ENCODE measurements at places on chromosomes 1 and 21.

- no peak for DNase-seq
Observed at GRCh38 chr1:35845766-35846165, 37.2 kb upstream of the AGO1 start.

GRCh38 chr1:161718559-161719324, 2.6 kb upstream of the FCRLB start:
- no peak for DNase-seq

DNA sequence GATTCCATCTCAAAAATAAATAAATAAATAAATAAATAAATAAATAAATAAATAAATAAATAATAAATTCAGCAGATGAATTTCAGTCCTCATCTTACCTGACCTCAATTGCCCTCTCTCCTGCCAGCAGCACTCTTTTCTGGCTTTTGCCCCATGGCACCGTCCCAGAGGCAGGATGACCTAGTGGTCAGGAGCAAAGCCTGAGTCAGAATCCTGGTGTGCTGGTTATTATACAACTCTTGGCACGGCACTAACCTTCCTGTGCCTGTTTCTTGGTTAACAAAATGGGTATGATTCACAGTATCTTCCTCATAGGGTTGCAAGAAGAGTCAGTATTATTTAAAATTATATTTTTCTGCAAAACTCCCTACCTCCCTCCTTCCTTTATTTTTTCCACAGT, 43.0 kb downstream of the NKAIN1 start:
- DNase-seq = no peak

GRCh38 chr1:182624577-182624976, 20.4 kb upstream of the RGS16 start:
- DNase-seq = no peak

GRCh38 chr21:26055841-26056264, 114.7 kb downstream of the APP start:
- DNase-seq = no peak

- DNase-seq = peak; percentile 68
Observed at GRCh38 chr1:58573705-58574591, 3.1 kb downstream of the TACSTD2 start.

DNA sequence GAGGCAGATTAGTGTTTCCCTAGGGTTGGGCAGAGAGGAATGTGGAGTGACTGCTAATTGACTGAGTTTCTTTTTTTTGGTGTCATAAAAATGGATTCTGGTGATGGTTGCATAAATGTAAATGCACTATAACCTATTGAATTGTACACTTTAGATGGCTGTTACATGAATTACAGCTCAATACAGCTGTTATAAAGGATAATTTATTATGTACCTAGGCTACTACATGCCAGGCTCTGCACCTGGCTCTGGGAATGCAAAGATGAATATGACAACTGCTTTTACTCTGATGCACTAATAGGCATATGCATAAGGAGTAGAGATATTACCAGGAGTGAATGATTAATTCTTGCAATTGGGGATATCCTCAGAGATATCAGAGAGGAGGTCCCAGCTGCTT, 345.3 kb downstream of the PTBP2 start:
- no peak for DNase-seq

DNA sequence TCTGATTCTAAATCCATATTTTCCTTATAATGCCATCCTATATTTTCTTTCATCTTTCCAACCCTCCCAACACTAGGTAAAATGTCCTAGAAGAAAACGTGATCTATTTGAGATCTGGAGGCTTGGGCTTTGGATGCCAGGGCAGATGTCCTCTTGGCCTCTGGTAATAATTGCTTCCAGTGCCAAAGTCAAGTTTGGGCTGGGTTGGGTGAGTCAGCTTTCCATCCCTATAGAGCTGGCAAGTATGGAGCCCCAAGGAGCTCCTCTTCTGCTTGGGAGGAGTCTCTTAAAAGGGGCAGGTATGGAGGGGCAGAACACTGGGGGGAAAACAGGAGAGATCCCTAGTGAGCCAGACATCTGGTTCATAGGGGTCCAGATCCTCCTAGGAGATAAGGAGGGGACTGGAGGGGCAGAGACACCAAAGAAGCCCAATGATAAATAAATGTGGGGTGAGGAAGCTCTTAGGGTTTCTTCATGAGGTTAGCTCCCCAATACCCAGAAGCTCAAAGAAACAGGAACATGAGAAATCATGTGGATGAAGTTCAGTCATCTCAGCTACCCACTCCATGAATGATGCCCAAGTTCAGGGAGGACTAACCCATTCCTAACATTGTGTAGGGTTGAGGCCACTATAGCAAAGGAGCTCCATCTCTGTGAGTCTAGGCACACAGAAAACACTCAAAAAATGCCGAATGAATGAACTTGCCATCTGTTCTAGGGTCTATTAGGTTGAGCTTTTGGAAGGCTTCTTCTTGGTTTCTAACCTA, 3.5 kb downstream of the C1orf116 start:
- DNase-seq = peak; percentile 41

DNA sequence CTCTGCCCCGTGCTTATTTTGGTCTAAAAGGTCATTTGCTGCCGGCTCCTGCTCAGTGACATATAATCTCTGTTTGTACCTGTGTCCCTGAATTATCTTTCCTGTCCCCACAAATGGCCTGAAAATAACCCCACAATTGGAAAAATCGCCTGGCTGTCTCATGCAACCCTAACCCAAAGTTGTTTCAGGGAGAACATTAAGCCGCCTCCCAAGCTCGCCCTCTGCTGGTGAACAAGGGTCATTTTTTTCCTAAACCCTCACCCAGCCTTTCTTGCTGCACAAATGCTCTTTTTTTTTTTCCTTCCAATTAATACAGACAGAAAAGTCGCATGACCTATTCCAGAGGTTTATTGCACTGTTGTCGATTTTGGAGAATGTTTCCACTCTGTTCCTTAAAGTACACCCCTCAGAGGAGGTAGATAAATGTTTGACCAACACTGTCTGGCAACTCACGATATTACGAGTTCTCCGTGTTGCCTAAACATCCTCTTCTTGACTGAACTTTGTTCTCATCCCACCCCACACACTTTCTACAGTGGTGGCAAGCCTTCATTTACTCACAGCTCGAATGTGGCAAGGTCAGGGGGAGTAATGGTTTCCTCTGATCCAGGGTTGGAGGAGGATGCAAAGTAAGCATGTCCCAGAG, 148.7 kb downstream of the ZZZ3 start:
- peak; percentile 46 for DNase-seq

- DNase-seq = no peak
Observed at GRCh38 chr1:220077887-220078286, 11.7 kb downstream of the BPNT1 start.

- DNase-seq = no peak
Observed at GRCh38 chr1:24541711-24542346, 14.1 kb upstream of the NCMAP start.

GRCh38 chr1:161198194-161198896, 509 bp downstream of the ADAMTS4 start:
- no peak for DNase-seq

DNA sequence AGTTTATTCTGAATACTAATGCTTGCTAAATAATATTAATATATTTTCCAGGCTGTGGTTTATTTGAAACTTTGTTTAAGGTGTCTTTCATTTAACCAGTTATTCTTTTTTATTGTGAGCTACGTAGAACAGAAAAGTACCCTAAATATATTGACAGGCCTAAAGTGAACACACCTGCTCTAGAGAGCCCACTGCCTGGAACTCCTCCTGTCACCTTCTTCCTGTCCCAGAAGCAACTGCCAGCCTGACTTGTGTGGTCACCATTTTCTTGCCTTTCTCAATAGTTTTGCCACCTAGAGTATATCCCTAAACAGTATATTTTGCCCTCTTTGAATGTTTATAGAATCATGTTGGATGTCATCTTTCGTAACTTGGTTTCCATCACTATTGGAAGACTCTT, 48.5 kb downstream of the SCCPDH start:
- DNase-seq = no peak

DNA sequence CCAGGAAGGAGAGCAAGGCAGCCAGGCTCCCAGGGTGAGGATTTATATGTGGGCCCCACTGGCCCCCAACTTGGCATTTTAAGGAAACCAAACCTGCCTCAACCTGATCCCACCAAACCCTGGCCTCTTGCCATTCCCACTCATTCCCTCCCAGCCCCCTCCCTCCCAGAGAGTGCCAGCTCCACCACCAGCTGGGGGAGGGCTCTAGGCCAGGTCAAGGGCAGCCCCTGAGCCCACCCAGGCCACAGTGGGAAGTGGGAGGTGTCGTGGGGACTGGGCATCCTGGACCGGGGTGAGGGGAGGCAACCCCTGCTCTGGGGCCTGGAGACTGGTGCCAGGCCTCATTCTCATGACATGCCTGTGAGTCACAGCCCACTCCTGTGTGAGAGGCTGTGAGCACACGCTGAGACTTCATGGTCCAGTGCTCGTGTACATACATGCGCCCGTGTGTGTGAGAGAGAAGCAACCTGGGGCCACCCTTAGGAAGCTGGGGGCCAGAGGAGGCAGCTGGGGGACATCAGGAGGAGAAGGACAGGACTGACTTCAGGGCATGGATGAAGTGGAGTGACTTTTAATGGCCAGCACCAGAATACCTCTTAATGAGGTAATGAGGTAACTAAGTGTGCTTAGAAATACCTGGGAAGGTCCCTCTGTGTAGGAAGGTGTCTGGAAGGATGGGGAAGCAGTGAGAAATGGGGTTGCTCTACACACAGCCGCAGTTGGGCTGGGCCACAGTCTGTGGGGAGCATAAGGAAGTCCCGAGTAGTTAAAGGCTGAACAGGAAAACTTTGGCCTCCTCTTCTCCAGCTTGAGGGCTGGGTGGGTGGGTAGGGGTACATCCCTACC, at the start of gene S100A2:
S100A2 (minus strand) TSS at position 316 of the 846 bp plus-strand sequence. CDS start 1,967 bp downstream, outside the sequence.
- DNase-seq = peak; percentile 93

GRCh38 chr1:42176902-42177519, 12.5 kb upstream of the GUCA2A start:
- peak; percentile 58 for DNase-seq

GRCh38 chr1:8848663-8849386, 29.7 kb downstream of the ENO1 start:
- DNase-seq = peak; percentile 77

- DNase-seq = no peak
Observed at GRCh38 chr1:194281376-194281775, 1095.0 kb upstream of the B3GALT2 start.

- no peak for DNase-seq
Observed at GRCh38 chr1:82700476-82700875, 899.7 kb downstream of the ADGRL2 start.

DNA sequence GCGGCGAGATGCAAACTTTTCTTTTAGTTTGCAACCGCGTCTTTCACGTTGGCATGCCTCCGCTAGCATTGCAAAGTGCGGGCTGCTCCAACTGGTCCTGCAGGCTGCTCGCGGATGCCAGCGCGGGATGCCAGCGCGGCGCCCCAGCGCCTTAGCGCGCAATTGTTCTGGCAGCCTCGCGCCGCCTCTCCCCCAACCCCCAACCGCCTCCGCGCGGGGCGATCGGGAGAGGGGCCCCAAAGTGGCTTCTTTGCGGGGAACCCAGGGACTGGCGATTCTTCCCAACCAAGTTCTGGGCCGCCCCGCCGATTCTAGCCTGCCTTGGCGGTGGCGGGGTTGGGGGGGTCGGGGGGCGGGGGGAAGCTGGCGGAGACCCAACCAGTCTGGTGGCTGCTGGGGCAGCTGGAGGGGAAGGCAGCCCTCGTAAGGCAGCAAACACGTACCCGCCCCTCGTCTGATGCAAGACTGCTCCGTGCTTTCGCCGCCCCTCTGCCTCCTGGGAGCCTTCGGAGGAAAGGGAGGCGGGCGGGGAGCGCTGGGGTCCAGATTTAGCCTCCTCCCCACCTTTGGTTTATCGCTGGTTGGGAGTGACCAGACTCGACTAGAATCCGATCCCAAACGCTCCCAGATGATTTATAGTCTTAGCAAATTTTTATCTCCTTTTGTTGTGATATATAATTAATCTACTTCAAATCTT, 756 bp downstream of the PHGDH start:
- DNase-seq = peak; percentile 90

- DNase-seq = no peak
Observed at GRCh38 chr21:34671462-34671861, 2.7 kb downstream of the CLIC6 start.

- DNase-seq = no peak
Observed at GRCh38 chr1:177629526-177629925, 340.3 kb downstream of the SEC16B start.

DNA sequence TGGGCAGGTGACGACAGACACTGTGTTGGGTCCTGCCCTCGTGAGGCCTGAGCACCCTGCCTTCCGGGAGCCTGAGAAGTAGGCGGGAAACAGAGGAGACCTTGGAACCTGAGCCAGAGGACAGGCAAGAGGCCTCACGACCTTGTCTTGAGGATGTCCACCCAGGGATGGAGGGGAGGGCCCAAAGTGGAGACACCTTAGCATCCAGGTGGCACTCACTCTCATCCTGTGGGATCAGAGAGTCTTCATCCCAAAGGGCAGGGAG, 347.2 kb downstream of the NPHP4 start:
- DNase-seq = no peak

GRCh38 chr1:213600879-213601278, 386.9 kb upstream of the PROX1 start:
- DNase-seq = no peak

GRCh38 chr21:33937146-33937545, 21.5 kb upstream of the ATP5PO start:
- DNase-seq = no peak

DNA sequence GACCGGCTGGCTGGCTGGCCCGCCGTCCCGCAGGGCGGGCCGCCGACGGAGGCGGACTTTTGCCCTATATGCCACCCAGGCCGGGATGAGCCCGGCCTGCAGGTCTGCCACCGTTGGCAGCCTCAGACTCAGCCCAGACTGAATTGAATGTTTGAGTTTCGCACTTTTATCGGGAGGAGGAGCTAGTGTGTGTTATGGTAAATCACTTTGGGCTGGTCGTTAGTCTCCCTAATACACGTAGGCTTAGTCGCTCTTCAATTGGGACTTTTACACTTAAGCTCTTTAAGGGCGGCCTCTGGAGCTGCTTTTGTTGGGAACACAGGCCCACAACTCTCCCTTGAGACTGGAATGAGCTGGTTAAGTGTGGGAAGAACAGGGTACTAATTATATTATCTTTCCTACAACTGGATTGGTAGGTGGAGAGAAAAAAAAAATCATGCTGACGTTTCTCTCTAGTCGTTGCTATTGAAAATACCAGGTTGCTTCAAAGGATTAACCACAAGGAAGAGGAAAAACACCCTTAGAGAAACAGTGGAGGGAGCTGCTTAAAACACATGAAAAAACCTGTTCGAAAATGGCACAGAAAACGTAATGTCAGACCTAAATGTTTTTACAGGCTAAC, 1.4 kb upstream of the IRF2BP2 start:
- peak; percentile 97 for DNase-seq

- no peak for DNase-seq
Observed at GRCh38 chr1:153364766-153365666, 7.4 kb downstream of the S100A9 start.

GRCh38 chr1:160134791-160135572, 16.4 kb upstream of the ATP1A4 start:
- DNase-seq = no peak

DNA sequence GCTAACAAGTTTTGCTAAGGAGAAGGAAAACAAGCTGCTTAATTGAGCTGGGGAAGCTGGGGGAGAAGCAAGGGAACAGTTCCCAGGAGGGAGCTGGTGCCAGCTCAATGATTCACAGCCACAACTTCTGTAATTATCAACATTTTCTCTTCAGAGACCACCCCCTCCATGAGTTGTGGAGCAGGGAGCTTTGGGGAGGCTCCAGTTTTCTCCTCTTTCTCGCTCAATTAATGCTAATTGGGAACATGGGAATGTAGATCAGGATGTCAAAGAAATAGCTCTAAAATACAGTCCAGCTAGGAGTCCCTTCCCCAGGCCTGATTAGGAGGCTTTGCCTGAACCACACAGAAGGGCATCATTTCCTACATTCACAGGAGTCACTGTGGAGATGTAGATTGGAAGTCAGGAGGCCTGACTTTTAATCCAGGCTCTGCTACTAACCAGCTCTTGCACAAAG, 12.1 kb upstream of the MNDA start:
- no peak for DNase-seq

- DNase-seq = peak; percentile 23
Observed at GRCh38 chr1:205985330-205986005, 17.7 kb downstream of the RAB7B start.
